ENCODE measurements at places on chromosomes 2 and 18.

- no peak for DNase-seq
Observed at GRCh38 chr2:6986301-6986911, 69.2 kb downstream of the RNF144A start.

DNA sequence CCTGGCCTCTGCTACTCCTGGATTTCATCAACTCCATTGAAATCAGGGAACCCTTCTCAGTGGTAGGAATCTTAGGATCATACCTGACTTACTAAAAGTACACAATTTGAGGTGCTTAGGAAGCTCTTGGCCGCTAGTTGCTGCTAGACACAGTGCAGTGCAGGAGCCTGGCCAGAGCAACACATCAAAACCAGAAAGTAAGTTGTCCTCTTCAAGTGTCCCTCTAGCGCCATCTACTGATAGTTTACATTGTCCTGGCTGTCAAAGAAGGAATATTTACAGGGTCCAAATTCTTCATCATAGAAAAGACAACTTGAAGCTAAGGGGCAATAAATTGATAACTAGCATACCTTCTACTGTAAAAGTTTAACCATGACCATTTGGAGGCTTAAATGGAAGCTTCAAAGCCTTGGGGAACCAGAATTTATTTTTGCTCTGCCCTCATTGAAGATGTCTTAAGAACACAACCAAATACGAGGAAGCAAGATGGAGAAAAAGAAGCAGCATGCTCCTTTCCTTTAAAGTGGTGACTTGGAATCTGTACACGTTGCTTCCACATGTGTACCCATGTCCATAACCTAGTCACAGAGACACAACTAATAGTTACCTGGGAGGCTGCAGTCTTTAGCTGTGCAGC is 889.1 kb upstream of the GCFC2 start:
- peak; percentile 86 for DNase-seq

GRCh38 chr2:64036034-64036705 is 16.9 kb upstream of the VPS54 start:
- no peak for DNase-seq

DNA sequence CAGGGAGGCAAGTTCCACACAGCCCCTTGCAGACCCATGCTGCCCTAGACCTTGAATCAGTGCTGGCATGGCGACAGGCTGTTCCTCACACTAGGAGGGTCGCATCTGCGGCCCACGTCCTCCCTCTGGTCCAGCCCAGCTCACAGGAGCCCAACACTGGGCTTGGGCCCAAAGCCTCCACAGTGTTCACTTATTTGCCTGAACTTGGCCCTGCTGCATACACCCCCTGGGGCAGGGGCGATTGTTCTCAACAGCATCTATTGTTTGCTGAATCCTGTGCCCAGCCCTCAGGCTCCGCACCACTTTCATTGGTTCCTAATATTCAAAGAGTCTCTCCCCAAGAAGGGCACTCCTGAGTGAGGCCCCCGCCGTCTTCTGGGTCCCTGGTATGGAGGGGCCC is 90.7 kb downstream of the ZBTB7C start:
- no peak for DNase-seq

DNA sequence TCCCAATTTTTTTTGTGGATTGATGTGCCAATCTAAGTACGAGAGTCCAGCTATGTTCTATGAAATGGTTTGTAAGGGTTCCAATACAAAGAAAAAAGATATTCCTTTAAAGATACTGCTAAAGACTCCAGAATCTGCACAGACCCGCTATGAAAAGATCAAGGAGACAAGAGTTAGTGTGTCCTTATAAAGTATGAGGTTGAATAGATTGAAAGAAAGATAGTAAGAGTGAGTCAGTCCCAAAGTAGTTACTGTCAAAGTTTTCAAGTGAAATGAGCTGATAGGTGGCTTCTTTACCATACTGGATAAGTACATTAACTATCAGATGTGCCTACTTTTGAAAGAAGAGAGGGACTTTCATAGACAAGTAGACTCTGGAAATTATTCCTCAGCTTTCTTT is 17.9 kb upstream of the EHBP1 start:
- DNase-seq, result no peak

- DNase-seq, result no peak
Observed at GRCh38 chr2:29991086-29991485, 69.7 kb upstream of the ALK start.

GRCh38 chr2:235610696-235611257 is 116.9 kb downstream of the AGAP1 start:
- DNase-seq, result no peak

DNA sequence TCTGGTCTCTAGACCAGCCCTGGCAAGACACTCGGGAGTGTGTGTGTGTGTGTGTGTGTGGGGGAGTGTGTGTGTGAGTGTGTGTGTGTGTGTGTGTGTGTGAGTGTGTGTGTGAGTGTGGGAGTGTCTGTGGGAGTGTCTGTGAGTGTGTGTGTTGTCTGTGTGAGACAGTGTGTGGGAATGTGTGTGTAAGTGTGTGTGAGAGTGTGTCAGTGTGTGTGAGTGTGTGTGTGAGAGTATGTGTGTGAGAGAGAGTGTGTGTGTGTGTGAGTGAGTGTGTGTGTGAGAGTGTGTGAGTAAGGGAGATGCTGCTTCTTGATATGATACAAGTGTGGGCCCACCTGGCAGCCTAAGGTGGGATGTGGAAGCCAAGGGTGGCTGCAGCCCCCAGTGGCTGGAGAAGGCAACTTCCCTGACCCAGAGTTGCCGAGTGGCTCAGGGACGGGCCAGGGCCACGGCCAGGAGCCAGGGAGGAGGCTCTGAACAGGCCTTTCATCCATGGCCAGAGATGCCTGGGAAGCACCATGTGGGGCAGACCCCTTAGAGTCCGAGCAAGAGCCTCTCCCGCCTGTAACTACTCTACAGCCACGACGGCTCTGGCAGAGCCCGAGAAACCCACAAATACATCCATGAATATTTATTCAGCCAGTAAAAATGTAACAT is 159.3 kb upstream of the MYCN start:
- no peak for DNase-seq

GRCh38 chr2:229612384-229612971 is 101.9 kb downstream of the DNER start:
- no peak for DNase-seq

DNA sequence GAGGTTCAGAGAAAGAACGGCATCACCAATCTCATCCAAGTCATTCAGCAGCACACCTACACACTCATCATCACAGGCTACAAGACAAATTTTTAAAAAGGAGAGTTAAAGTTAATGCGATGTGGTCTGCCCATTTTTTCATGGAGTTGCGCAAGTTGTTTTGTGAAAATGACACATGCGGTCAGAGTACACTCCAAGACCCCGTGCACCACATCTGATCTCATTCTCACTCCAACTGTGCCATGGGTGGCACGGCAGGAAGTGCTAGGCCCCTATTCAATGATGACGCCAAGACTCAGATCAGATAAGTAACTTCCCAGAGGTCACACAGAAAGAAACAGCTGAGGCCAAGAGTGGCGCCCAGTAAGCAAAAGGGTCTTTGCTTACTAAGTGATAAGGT is 119.8 kb downstream of the LAMA1 start:
- DNase-seq, result no peak

GRCh38 chr2:205682239-205682970 is at the start of gene NRP2:
Gene NRP2 (plus strand): TSS chr2:205682501. CDS start chr2:205683291, 790 bp downstream.
- DNase-seq, result peak; percentile 84

DNA sequence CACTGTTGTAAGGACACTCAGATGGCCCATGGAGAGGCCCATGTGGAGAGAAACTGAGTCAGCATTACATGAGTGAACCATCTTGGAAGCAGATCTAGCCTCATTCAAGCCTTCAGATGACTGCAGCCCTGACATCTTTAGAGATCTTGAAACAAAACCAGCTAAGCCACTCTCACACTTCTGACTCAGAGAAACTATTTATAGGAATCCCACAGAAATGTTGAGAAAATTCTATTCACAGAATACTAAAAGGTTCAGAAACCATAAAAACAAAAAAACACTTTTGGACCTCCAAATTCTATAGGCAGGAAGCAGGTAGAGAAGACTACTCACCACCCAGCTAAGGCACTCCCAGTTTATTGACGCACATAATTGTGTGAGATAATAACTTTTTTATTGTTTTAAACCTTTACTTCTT is 8.7 kb downstream of the TMEM169 start:
- DNase-seq, result no peak

GRCh38 chr2:215917953-215918620 is 95.3 kb downstream of the MREG start:
- peak; percentile 75 for DNase-seq

- no peak for DNase-seq
Observed at GRCh38 chr2:71700658-71701397, 247.5 kb downstream of the DYSF start.

GRCh38 chr2:98433363-98433964 is 11.2 kb upstream of the INPP4A start:
- no peak for DNase-seq

GRCh38 chr2:239880396-239880795 is 144.7 kb downstream of the NDUFA10 start:
- DNase-seq, result no peak

DNA sequence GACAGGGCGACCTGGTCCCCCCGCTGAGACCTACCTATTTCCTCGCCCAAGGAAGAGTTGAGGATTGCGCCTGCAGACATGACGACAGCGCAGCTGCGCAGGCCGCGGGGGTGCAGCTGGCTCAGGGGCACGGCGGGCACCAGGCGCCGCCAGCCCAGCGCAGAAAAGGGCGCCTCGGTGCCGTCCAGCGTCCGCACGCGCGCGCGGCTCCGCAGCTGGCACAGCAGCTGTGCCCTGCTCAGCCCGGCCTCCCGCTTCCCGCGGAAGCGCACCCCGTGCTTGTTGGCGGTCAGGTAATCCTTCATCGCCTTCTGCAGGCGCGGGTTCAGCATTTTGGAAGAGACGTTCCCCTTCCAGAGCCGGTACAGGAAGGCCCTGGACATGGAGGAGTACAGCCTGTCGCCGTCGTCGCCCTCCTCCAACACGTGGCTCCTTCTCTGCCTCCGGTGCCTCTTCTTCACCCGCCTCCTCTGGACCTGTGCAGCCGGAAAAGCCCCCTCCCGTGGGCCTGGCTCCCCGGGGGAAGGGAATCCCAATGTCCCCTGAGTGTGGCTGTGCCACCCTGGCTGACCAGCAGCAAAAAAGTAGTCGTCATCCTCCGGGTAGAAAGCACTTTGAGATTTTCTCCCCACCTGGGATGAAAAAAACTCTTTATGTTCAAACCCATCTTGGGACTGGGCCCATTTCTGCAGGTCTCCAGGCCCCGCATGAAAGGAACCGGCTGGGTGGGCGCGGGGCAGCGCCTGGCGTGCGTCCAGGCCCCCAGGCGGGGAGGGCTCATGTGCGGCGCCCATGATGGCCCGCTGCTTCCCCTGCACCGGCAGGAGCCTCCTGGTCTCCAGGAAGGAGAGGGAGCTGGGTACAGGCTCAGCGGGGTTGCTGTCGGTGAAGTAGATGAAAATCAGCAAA is 42.7 kb downstream of the ST6GAL2 start:
- DNase-seq, result no peak

- no peak for DNase-seq
Observed at GRCh38 chr2:219512524-219513216, 1.6 kb upstream of the ASIC4 start.

GRCh38 chr2:55490554-55490953 is 29.0 kb upstream of the CFAP36 start:
- peak; percentile 47 for DNase-seq
